Stimulated activated CD8-positive, alpha-beta memory T cell treated with anti-CD3 and anti-CD28 coated beads, Interleukin-15, amount 100 ng/mL, for 24 hours (primary cell): ENCODE measurements at places on chromosomes 5 and 9.

- no peak for DNase-seq
Observed at GRCh38 chr5:98557916-98558315, 215.5 kb upstream of the RGMB start.

DNA sequence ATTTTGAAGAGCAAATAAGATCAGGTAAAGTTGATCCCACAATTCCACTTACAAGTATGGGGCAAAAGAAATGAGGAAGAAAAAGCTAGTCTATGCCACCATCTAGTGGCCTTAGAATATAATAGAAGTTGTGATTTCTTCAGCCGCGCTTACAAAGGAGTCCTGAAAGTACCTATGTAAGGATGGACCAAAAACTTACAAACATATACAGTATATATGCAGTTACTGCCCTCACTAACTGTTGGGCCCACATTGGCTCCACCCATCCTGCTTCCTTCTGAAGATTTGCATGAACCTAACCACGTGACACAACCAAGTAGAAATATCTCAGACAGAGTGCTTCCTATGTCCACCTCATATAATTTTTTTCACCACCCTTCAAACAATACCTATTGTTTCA lies 11.7 kb upstream of the OR13D1 start:
- no peak for DNase-seq

DNA sequence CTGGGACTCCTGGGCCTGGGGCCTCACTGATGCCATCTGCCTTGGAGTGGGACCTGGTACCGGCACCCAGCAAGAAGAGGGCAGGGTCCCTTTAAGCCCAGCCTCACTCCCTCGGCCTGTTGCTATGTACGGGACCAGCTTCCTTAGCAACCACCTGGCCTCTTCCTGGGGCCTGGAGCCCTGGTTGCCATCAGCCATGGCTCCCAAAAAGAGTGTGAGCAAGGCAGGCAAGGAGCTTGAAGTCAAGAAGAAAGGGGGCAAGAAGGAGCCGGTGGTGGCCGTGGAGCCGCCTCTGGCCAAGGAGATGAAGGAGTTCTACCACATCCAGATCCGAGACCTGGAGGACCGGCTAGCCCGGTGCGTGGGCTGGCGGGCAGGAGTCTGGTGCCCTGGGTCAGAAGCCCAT lies at the start of gene CFAP157:
Gene CFAP157 (plus strand): TSS at position 153 of the 406 bp plus-strand sequence. CDS start 44 bp downstream, at position 197.
- DNase-seq = no peak

DNA sequence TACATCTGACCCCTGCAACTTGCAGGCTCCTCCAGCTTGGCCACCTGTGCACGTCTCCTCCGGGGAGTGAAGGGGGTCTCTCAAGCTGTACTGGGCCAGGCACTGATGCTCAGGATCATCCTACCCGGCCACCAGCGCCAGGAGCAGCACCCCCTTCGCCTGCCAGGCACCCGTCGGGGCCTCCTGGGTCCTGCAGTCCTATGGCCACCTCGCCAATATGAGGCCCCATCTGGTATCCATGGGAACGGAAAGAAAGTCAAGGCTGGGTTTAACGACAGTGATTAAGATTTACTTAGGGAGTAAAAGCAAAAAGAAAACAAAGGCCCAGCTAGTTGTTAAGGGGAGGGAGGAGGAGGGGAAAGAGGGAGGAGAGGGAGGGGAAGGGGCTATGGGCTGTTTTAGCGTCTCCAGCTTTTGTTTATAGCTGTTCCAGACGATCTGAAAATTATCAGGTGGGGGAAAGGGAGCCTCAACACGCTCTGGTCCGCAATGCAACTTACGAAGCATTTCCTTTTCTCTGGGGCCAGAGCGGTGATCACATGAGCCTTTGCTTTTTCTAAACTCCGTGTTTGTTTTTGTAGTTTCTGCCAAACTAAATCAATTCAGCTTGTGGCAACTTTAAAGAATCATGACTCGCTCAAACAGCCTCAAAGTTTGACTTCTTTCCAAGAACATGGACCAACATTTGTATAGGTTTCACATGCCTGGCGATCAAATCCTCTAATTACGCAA lies 132.4 kb downstream of the ROR2 start:
- no peak for DNase-seq

- DNase-seq = no peak
Observed at GRCh38 chr9:80163889-80164288, 592.1 kb downstream of the TLE4 start.

- no peak for DNase-seq
Observed at GRCh38 chr9:135783540-135784245, 81.7 kb downstream of the KCNT1 start.

DNA sequence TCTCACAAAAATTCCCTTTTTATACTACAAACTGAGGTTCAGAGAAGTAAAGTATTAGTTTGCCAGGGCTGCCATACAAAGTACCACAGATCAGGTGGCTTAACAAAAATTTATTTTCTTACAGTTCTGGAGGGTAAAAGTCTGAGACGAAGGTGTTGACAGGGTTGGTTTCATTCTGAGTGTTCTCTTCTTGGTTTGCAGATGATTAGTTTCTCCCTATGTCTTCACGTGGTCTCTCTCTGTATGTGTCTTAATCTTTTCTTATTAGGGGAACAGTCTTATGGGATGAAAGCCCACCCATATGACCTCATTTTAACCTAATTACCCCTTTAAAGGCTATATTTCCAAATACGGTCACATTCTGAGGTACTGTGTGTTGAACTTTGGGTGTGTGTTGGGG lies 274.2 kb downstream of the BRINP1 start:
- DNase-seq = no peak

- DNase-seq = no peak
Observed at GRCh38 chr5:35248843-35249780, 18.8 kb upstream of the PRLR start.

DNA sequence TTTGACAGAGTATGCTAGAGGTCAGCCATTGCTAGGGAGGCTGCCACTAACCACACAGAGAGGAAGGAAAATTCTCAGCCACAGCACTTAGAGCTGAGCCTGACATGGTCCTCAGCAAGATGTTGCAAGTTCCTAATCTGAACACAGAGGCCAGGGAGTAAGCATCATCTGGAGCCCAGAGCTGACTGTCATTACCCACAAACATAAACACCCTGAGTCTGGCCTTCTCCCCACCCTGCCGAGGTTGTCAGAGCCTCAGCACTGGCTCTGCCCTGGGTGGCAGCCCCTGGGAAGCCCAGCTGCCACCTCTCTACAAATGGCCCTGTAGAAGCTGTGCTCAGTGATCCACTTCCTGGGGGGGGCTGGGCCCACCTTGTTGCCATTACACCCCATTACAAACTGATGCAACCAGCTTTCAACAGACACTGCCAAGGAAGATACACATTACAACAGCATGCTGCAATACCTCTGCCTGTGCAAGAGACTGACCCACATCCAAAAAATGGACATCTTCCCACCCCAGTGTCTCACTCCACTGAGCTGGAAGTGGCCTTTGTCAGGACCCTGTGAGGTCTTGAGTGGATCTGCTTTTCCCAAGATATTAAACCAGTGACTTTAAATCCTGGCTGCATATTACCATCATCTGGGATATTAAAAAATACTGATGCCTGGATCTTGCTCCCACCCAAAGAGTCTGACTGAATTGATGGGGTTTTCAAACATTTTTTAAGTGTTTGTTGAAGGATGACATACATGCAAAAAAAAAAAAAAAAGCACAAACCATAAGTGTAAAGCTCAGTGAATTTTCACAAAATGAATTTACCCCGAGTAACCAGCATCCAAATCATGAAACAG lies 33.0 kb downstream of the IRF1 start:
- no peak for DNase-seq

DNA sequence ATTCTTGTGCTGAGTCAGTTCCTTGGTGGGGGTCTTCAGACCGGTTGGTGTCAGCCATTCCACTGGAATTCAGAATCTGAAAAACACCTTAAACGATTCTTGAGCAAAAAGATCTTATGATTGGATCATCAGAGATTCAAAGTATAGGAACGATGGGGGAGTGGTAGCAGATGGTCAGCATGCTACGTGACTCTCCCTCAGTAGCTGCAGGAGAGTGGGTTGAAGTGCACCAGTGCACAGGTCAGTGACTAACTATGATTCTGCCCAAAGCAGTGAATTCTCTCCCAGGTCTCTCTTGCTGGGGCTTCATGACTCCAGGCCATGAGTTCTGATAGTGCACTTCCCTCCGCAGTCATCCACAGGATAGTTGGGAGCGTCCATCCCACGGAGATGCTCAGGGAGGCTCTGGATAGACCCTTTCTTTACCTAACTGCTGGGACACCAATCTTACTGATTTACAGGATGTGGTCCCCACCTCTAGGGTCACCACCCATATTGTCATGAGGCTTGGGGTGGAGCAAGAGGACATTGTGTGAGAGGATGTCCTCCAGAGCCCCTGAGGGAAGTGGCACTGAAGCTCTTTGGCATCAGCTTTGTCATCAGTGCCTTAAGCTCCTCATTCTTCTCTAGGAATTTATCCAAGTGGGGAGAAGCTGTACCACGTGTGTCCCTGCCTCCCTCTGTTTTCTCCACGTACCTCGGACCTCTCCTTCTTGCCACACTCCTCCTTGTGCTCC lies 62.0 kb downstream of the RASGRF2 start:
- DNase-seq = no peak

- no peak for DNase-seq
Observed at GRCh38 chr9:95286151-95286550, 31.4 kb downstream of the FANCC start.

- no peak for DNase-seq
Observed at GRCh38 chr5:177426566-177427210, at the start of gene GRK6. Gene GRK6 (plus strand): TSS chr5:177426676. CDS start chr5:177426846, 170 bp downstream.

GRCh38 chr5:137328991-137329390 lies 170.1 kb downstream of the SPOCK1 start:
- DNase-seq = no peak

GRCh38 chr5:9212605-9213004 lies 333.3 kb downstream of the SEMA5A start:
- DNase-seq = no peak

- DNase-seq = no peak
Observed at GRCh38 chr5:139974661-139975060, 68.4 kb downstream of the NRG2 start.

DNA sequence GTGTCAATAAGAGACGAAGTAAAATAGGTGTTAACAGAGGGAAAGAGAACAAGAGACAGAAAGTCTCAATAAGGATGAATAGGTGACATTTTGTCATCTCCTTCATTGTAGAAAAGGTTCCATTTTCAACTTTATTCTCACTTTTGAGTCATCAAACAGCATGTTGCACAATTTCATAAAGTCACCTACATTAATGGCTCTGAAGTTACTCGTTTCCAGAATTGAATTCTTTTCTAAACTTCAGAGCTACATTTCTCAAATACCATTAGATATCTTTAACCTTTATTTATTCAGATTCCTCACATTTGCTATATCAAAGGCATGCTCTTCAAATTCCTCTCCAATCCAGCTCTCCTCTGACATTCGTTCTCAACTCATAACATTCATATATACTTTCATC lies 13.1 kb downstream of the ADAMTS6 start:
- no peak for DNase-seq

DNA sequence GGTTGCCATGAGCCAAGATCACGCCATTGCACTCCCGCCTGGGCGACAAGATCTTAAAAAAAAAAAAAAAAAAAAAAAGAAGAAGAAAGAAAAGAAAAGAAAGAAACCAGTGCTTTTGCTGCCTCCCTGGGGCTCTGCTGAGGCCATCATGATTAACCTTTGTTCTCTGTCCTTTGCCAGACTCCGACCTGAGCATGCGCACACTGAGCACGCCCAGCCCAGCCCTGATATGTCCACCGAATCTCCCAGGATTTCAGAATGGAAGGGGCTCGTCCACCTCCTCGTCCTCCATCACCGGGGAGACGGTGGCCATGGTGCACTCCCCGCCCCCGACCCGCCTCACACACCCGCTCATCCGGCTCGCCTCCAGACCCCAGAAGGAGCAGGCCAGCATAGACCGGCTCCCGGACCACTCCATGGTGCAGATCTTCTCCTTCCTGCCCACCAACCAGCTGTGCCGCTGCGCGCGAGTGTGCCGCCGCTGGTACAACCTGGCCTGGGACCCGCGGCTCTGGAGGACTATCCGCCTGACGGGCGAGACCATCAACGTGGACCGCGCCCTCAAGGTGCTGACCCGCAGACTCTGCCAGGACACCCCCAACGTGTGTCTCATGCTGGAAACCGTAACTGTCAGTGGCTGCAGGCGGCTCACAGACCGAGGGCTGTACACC lies 251.7 kb downstream of the MARCHF11 start:
- no peak for DNase-seq

DNA sequence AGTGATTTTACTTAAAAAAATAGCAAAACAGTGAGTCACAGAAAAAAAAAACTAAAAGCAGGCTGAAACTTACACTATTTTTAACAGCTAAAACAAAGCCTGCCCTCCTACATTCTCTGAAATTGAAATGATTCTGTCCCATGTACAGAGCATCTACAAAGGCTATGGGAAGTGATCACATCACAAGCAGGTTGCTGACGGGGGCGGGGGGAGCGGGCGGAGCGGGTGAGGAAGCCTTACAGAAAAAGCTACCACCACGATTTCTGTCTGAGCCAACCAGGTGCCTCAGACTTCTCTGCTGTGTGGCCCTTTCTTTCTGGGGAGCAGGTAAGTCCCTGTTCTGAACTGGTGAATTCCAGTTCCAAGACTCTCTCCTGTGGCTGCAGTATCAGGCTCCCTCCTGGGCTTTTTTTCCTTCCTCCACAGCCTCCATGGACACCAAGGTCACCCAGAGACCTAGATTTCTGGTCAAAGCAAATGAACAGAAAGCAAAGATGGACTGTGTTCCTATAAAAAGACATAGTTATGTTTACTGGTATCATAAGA lies 104.9 kb downstream of the ANKRD18B start:
- DNase-seq = no peak

DNA sequence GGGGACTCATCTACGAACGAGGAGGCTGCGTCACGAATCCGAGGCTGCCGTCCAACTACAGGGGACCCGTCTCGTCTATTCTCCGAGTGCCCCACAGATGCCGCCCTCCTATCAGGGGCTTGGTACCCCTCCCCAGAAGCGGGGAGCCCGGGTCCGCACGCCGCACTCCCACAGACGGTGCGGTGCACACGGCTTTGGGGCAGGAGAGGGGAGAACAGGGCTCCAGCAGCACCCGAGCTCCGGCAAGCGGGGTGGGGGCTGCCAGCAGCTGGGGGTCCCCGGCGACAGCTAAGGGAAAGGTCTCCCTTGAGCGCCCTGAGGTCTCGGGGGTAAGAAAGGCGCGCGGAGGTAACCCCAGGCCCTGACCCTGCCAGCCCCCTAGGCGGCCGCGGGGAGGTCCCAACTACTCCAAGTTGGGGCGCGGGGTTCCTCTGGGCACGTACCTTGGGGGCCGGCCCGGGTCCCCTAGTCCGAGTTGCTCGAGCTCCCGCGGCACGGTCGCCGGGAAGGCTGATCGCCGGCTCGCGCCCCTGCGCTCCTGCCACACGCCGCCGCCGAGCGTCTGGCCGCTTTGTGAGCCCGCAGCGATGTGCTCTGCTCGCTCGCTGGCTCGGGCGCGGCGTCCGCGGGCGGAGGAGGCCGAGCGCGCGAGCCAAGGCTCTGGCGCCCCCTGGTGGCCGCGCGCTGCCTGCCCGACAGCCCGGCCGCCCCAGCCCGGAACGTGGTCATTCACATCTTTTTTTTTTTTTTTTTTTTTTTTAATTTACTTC lies at the start of gene SPOCK1:
Gene SPOCK1 (minus strand): TSS at position 591 of the 770 bp plus-strand sequence.
- peak; percentile 55 for DNase-seq
